CD4-positive, alpha-beta T cell treated with Interleukin-17A for 1 hour (primary cell): ENCODE measurements at places on chromosomes 13 and 19.

GRCh38 chr13:42735010-42735409 is 46.4 kb upstream of the FAM216B start:
- no peak for DNase-seq

DNA sequence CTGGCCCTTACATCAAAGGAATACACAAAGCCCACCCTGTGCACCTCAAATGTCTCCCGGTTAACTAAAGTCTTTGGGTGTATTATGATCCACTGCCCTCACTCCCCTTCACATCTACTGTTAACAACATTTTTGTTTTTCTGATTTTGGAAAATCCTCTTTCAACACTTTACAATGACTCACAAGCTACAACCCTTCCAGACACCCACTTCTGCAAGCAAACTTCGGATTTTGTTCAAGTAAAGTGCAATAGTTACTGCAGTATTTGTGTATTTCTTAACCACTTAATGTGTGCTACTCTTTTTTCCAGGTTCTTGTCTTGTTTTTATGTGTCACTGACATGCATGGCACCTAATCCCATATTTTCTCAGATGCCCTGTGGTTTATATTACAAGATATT is 101.1 kb downstream of the EDNRB start:
- DNase-seq: no peak

GRCh38 chr19:45254044-45254531 is 3.0 kb downstream of the MARK4 start:
- peak; percentile 10 for DNase-seq

DNA sequence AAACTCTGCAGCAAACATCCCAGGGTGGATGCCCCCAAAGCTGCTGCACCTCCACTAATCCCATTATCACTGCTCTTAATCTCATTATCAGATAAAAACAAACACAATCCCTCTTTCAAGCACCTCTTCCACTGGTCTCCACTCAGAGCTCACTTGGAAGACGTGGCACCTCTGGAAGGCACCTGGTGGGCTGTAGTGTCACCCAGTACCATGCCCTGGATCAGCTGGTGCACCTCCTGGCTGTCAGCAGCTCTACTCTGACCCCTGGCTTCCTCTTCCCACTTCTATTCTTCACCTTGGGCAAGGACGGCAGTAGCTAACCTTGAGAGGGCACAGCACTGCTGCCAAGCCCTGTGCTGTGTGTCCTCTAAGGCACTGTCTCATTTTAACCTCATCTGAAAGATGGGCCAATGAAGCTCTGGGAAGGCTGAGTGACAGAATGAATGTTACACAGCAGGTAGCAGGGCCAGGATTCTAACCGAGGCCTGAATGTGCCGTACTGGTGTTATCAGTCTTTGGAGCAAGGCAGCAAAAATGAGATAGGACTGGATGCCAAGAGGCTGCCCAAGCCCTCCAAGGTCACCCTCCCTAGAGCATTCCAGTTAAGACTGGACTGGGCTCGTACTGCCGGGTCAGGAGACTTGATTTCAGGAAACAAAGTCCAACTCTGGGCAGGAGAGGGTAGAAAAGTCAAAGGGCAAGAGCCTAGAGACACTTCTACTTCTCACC is 7.4 kb downstream of the BRD4 start:
- DNase-seq: no peak

GRCh38 chr19:48674216-48674809 is 1.5 kb upstream of the NTN5 start:
- DNase-seq: no peak

DNA sequence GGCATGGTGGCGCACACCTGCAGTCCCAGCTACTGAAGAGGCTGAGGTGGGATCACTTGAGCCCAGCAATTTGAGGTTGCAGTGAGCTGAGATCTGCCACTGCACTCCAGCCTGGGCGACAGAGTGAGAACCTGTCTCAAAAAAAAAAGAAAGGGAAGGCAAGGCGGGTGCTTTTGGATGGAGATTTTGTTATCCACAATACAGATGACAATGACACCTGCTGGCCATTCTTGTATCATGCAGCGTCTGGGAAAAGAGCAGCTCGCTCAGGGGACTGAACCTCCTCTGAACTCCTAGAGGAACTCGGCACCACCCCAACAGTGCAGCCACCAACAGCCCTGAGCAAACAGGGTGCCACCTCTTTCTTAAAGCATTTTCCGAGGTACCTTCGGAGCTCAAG is 22.8 kb downstream of the HAUS8 start:
- DNase-seq: peak; percentile 50

GRCh38 chr13:66076417-66076816 is 1153.7 kb downstream of the PCDH9 start:
- no peak for DNase-seq

GRCh38 chr13:87426742-87427141 is 244.4 kb upstream of the SLITRK5 start:
- DNase-seq: no peak

GRCh38 chr19:5966215-5966614 is 11.7 kb downstream of the RANBP3 start:
- no peak for DNase-seq

DNA sequence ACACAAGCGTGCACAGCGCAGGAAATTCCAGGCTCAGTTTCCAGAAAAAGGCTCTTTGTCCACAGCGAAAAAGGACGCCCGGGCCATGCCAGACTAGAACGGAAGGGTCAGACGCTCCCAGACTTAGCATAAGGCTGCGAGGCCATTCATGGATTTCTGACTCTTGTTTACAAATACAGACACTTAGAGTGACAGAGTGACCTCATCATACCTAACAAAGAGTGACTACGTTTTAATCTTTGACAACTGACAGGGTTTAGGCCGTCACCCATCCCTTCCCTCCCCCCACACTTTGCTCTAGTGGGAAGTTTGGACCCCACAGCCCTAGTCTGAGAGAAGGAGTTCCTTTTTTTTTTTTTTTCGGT is 418 bp upstream of the ZNF709 start:
- DNase-seq: peak; percentile 10

DNA sequence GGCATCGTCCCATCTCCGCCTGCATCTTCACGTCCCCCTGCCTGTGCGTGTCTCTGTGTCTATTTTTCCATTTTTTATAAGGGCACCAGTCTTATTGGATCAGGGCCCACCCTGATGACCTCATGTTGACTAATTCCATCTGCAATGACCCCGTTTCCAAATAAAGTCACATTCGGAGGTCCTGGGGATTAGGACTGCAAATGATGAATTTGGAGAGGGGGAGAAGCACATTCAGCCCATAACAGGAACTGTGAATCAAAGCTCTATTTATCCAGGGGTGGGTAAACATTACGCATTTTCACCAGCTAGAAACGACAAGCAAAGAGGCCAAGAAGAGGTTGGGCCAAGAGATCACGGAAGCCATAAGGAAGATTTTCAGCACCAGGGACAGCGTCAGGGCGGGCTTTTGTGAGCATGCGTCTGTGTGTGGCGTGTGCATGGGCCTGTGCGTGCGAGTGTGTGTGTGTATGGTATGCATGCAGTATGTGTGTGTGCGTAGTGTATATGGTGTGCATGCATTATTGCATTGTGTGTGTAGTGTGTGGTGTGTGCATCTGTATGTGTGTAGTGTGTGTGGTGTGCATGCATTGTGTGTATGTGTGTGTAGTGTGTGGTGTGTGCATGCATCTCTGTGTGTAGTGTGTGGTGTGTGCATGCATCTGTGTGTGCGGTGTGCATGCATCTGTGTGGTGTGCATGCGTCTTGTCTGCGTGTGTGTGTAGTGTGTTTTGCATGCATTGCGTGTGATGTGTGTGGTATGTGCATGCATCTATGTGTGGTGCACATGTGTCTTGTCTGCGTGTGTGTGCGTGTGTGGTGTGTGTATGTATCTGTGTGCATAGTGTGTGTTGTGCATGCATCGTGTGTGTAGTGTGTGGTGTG is 19.6 kb downstream of the CELF5 start:
- DNase-seq: peak; percentile 41

- DNase-seq: no peak
Observed at GRCh38 chr13:75652726-75653125, 16.6 kb downstream of the LMO7 start.

DNA sequence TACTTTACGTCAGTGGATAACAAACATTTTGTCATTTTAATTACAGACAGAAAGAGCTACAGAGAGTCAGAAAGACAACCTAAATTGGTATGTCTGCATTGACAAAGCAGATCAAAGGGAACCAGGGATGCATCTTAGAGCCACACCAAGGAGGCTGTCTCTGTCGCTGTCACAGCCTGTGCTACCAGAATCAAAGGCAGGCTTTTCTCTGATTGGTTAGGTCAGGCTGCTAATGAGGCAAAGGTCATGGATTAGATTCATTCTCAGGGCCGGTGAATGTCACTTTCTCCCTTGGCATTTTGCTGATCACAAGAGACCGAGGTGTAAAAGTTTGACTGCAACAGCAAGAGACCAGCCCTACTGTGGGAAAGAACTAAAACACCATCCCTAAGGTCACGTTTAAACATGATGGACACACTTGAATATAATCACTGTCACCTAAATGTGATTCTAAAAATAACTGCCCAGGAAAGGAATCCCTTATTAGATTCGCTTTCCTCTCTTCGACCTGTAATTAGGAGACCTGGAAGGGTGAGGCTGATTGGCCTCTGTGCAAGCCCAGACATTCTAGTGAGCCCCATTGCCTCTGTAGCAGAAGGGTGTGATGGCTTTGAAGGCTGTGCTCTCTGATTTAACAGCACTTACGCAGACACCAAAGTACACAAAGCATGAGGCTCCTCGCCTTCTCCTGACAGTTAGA is 314.4 kb upstream of the NBEA start:
- DNase-seq: no peak

- no peak for DNase-seq
Observed at GRCh38 chr19:47796785-47797184, 7.6 kb downstream of the TPRX1 start.

- DNase-seq: no peak
Observed at GRCh38 chr19:47499863-47500830, 14.7 kb downstream of the NAPA start.

DNA sequence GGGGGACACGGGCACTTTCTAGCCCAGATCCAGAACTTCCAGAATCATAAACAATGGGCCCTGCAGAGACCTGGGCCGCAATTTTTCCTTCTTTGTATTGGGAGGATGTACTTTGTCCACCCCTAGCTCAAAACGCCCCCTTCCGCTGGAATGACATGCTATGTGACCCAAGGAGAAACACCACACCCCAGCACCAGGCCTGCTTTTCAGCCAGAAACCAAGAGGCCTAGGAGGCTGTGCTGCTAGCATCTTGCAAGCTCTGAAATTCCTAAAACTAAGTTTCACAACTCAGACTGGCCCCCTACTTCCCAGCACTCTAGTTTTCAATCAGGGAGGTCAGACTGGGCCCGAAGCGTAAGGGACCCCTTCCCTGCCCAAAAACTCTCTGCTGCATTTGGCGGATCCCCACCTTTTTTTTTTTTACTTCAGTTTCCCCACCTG is 538 bp downstream of the LSM4 start:
- DNase-seq: peak; percentile 36

DNA sequence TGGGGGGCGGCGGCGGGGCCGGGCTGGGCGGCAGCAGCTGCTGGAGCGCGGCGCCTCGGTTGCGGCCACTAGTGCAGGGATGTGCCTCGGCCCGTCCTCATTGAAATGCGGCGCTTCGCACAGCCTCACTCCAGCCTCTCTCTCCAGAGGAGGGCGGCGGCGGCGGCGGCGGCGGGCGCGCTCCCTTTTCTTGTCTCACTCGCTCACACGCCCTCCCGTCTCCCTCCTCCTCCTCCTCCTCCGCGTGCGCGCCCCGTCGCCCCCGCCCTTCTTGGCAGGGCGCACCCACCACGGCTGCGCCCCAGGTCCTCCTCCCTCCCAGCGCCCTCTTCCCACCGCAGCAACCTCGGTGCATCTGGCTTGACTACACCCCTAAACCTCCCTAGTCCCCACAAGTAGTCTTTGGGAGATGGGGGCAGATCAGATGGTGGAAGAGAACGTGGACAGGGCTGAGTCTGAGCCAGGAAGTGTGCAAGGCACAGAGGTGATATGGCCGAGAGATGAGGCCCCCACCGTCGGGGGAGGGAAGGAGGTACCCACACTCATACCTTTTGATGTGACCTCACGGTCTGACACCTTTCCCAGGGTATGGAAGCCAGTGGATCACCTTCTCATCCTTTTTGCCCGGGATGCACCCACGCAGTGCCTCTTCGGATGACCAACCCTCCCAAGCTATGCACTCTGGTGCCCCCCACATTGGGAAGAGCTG is at the start of gene DCLK1:
Gene DCLK1, minus strand, starts transcription at position 161 of the 709 bp plus-strand sequence.
- DNase-seq: no peak

DNA sequence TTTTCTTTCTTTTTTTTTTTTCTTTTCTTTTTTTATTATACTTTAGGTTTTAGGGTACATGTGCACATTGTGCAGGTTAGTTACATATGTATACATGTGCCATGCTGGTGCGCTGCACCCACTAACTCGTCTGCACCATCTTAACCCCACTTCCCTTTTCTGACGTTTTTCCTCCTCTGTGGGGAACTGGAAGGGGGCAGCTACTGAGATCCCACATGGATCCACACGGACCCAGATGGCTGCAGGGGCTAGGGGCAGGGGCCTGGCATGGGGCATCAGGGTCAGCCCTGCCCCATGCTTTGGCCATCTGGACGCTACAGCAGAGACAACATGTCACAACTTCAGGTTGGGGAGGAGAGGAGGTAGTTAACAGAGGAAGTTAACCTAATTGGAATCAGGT is 54.3 kb downstream of the RUBCNL start:
- DNase-seq: no peak

GRCh38 chr19:28843761-28844492 is 369.0 kb downstream of the UQCRFS1 start:
- DNase-seq: no peak
